NCI-H2107 (cell line): ENCODE measurements at places on chromosomes 3 and 15.

DNA sequence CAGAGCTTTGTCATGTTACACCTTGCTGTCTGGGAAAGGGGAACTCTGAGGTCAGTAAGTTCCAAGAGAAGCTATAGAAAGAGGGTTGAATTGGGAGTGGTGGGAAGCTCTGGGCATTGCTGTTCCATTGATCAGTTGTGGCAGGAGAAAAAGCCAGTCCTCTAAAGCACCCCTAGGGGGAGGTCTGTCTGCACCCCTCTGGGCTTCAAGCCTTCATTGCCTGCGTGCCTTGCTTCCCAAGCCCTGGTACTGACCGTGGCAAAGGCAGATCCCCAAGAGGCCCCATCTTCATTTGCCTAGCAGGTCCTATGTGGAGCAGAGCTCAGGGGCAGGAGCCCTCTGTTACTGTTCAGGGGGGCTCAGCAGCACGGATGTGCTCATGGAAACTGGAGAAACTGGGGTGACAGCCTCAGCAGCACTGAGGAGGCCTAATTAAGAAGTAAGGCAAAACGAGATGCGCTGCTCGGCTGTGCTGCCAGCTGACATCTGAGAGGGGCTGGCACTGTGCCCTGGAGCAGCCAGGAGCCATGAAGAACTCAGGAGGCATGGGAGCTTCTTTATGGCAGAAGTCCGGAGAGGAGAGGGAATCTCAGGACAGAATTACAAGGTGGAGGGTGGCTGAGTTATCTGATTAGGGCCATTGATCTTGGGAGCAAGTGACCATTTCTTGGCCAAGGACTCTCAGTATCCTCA lies 270.9 kb downstream of the RPLP1 start:
- DNase-seq = no peak

DNA sequence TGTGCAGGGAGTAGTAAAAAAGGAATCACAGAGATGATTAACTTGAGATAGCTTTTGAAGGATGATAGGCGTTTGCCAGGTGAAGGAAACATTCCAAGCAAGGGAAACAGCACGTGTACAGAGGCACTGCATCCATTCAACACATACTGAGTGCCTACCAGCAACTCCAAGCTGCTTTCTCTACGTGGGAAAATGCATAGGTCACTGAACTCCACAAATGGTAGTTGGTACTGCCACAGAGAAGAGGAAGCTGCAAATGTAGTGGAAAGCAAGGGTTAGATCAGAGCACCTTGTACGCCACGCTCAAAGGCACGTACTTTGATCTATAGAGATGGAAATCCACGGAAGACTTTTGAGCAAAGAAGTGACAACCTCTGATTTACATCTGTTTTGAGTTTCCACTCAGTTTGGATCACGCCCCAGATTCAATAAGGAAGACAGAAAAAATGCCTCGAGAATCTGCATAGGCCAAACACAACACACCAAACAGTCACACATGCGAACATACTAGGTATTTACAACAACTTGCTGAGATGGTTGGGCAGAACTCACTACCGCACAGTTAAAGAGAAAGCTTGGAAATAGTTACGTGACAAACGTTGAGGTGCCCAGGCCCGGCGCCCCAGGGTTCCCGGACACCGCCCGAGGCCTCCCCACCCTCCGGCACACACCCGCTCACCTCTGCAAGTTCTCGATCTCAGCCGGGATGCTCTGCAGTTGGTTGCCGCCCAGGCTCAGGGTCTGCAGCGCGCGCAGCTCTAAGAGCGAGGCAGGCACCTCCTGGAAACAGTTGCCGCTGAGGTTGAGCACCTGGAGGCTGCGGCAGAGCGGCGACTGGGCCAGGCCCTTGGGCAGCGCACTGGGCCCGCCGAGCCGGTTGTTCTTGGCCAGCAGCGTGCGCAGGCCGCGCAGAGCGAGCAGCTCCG lies 826 bp downstream of the LRRC58 start:
- DNase-seq = peak; percentile 33

DNA sequence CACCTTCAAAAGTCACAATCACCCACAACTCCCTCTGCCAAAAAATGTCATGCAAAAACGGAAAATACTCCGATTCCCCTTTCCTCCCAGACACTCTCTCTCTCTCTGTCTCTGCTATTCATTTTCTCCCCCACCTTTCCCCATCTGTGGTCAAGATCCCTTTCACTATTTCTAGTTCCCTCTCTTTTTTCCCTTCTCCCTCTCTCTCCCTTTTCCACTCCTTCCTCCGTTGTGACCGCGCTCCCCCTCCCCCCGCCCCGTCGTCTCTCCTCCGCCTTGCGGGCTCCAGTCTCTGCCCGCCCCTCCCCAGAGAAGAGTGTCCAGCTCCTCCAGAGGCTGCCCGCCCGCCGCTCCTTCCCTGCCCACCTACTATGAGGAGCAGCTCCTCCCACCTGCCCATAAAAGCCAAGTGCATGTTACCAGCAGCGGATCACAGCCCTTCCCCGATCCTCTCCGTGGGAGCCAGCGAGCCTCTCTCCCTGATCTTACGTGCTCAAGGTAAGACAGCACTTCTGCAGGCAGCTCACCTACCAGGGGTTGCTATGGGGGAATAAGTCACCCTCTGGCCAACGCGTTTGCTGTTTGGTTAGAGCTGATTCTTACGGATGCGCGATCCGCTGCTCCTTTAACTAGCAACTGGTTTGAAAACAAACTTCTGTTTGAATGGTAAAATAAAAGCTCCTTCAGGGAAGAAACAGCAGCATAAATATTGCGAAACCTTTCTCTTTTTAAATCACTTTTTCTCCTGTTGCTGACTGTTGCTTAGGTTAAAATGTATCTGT lies at the start of gene COL8A1:
Gene COL8A1 (plus strand): TSS at position 428 of the 782 bp plus-strand sequence. CDS start 152,089 bp downstream, outside the sequence.
- DNase-seq = no peak

GRCh38 chr3:154323891-154324738 lies at the start of gene DHX36:
DHX36 (minus strand) TSS chr3:154324487; CDS start chr3:154324416, 71 bp downstream.
- peak; percentile 80 for DNase-seq

DNA sequence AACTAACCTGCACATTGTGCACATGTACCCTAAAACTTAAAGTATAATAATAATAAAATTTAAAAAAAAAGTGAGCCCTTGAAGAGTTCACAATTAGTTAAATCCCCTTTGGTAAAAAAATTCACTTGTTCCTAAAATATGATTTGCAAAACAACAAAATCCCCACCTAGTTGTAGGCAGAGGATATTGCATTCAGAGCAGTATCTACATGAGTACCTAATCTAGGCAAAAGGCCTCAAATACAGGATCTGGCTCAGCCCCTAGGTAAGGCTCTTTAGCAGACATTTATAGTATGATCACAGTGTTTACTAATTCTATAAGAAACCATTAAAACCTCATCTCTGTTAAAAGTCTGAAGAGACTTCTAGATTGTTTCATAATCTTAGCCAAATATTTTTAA lies 89.3 kb upstream of the CCDC80 start:
- no peak for DNase-seq
